ENCODE measurements at places on chromosomes 3 and 15. TPM values are rescaled to one million over a fixed set of nuclear protein-coding genes. Genes with fewer than 3 reads are reported as not detected.

The SLC2A2 gene
- not detected for total RNA-seq

The MESP1 gene
- 4.7 TPM for total RNA-seq

The FGF12 gene
- total RNA-seq, result 1.5 TPM

The TEX9 gene
- total RNA-seq, result 14.6 TPM

The LYZL4 gene
- not detected for total RNA-seq

The RBPMS2 gene
- not detected for total RNA-seq

The RETNLB gene
- not detected for total RNA-seq

DNA sequence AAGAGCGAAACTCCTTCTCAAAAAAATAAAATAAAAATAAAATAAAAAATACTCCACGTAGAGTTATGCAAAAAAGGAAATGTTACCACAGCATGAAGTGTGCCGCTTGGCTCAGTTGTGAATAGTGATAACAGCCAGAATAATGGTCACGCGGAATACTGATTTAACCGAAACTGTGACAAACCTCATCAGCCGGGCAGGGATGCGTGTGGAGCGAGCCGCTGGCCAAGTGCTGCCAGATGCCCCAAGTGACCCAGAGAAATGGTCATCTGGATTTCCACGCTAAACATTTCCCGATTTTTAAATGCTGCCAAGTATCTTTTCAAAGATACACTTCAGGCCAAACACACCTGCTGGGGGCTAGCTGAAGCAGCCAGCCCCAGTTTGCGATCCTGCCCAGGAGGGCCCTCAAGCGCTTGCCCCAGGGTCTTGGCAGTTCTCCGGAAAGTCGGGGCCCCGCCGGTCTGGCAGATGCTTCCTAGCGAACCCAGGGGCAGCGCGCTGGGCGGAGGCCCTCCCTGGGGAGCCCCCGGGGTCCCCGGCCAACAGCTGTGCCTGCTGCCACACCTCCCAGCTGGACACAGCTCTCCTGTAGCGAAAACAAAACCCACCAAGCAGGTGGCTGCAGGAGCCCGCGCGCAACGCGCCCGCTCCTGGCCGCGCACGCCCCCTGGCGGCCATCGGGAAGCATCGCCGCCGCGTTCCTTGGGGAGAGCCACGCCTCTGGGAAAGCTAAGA lies 35.1 kb downstream of the CMTM6 start:
- DNase-seq, result peak; percentile 67

DNA sequence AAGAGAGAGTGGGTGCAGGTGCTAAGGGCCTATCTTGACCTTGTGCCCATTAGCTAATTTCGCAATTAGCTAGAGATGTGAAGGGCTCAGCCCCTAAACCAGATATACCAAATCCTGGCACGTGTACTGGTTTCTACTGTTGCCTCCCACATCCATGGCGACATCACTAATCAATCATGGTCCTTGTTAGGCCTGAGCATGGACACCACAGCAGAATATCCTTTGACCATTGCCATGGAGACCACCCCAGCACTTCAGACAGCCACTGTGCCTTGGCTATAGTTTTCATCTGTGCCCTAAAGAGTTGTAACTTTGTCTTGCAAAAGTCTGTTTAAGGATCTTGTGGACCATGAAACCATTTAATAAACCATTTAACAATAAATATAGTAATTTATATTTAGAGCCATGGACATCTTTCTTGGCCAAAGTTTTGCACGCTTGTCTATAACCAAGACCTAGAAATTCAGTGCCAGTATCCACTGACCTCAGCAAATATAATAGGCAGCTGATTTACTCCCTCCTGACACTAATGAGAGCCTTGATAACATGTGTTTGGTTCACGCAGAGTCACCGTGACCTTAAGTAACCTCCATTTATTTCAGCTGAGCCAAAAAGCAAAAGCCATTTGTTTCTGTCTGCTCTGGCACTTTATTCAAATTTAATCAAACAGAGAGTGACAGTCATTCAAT lies 43.4 kb downstream of the COLQ start:
- no peak for DNase-seq

DNA sequence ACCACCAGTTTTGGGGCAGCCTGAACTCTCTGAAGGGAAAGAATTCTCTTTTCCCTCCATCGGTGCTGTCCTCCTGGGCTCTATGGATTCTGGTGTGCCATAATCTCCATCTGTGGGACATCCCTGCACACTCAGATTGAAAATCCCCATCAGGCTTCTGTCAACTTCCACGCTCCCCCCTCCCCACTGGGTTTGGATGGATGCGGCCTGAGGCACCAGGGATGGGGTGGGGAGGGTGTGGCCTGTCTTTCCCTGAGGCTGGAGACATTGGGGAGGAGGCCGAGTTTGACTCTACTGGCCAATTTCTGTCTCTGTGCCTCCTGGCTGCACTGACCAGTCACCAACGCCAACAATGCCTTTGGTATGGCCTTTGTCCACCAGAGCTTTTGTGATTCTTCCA lies 16.3 kb upstream of the FBLN2 start:
- no peak for DNase-seq

GRCh38 chr3:45381168-45381852 lies 7.1 kb upstream of the LARS2 start:
- DNase-seq, result no peak

GRCh38 chr15:90071220-90071807 lies 31.0 kb downstream of the IDH2 start:
- peak; percentile 48 for DNase-seq

- no peak for DNase-seq
Observed at GRCh38 chr15:40367371-40367685, 9.3 kb downstream of the DISP2 start.

- no peak for DNase-seq
Observed at GRCh38 chr15:83102346-83102745, 5.1 kb upstream of the TM6SF1 start.

GRCh38 chr3:76497636-76498035 lies 542.3 kb upstream of the ROBO2 start:
- peak; percentile 47 for DNase-seq

DNA sequence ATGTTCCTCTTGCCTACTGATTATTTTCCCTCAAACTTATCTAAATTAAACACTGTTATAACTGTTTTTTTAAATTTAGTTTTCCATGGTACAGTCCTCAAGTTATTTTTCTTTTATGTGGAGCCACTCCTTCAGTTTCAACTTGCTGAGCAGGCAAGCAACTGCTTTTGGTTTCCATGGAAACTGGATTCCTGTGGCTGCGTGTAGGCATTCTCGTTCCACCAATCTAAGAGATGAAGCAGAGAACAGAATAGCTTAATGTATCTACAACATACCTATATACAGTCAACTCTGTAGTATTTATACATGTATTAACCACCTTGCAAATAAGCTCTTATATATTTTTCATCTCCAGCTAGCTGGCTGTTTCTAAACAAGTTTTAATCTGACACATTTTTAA lies 25.8 kb upstream of the ANXA2 start:
- peak; percentile 76 for DNase-seq

GRCh38 chr3:197183582-197183981 lies 114.8 kb downstream of the DLG1 start:
- no peak for DNase-seq

DNA sequence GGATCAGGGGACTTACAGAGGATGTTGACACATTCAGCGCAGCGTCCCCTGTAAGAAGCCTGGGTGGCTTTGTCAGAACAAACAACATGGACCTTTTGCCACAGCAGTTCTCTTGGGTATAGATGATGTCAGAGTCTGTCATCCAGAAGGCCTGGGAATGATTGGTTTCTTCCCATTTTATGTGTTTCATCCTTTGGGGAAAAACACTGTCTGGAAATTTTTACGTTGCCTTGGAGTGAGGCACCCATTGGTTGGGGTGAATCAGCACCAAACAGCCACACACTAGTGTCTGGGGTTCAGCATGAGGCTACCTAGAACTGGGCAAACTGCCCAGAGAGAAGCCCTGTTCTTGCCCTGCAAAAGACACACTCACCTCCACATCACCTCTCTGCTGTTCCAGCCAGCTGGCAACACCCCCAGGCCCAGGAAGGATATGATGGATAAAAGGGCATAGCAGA lies 123.0 kb downstream of the FAM43A start:
- DNase-seq, result no peak

- DNase-seq, result no peak
Observed at GRCh38 chr15:72196409-72197040, 1.1 kb downstream of the GRAMD2A start.

GRCh38 chr3:122921791-122922651 lies 105.5 kb downstream of the SEMA5B start:
- no peak for DNase-seq

DNA sequence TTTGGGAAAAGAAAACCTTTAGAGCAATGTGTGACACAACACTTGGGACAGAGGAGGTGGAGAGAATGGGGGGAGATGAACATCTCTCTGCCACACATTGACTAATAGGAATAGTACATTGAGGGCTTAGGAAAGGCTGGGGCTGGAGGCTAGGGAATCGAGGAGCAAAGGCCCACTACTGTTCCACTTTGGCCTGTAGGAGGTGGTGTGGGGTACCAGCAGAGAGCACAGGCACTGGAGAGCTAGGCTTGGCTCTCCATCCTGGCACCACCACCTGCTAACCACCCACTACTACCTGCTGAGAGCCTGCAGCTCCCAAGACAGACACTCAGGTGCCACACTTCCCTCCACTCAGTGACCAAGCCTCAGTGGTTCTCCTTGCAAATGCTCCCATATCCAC lies 19.4 kb downstream of the CCDC32 start:
- no peak for DNase-seq

- peak; percentile 46 for DNase-seq
Observed at GRCh38 chr3:50572158-50572557, 2.8 kb downstream of the HEMK1 start.

DNA sequence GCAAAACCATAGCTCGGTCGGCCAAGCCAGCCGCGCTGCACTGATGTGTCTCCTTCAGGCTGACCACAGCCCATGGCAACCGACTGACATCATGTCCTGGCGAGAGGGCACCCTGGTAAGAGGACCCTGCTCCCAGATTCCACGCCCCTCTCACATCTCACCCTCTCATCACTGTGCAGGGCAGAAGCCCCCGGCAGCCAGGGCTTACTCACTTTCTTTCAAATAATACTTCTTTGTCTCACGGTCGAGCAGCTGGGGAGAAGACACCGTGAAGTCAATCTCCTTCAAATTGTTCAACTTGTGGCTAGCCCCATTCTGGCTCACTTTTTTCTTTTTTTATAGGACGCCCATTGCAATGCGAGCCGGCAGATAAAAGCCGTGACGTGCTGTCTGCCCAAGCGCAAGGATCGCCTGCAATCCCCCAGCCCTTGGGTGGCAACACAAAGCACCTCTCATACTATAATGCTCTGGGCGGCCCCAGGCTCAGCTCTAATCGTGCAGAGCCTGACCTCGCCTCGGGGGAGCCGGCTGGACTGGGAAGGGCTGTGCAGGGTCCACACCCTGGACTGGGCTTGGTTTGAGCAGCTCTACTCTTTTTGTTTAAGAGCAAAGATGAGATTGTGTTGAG lies 33.6 kb downstream of the VGLL4 start:
- no peak for DNase-seq

DNA sequence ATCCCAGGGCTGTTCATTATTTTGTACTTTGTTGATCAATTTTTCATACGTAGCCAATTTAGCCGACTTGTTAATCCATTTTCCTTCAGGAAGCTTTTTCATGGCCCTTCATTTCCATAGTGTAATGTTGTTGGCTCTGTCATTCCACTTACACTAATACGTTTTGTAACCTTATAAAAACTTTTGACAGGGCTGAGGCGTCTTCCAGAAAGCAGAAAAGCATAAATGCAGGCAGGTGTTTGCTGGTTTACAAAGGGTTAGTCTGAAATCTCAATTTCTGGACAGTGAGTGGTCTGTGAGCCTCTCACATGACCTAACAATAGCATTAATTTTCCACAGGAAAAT lies 444.0 kb downstream of the OTOL1 start:
- DNase-seq, result no peak

DNA sequence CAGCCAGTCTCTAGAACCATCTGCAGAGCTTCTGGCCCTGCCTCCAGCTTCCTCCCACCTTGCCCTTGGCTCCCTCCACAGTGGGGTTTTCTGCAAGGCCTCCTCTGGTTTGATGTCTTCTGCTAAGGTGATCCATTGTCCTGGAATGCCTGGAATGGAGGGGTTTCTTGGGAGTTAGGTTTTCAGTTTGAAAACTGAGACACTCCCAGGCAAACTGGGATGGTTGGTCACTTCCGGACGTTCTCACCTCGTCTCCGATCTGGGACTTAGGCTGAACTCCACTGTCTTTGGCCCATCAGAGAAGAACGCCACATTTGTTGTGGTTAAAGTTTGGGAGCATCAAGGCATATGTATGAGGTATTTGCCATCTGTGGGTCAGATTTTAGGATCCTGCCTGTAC lies 77.4 kb upstream of the KLHL25 start:
- no peak for DNase-seq

GRCh38 chr15:73573572-73573971 lies 59.6 kb downstream of the NPTN start:
- no peak for DNase-seq

- DNase-seq, result peak; percentile 95
Observed at GRCh38 chr15:90234096-90234988, at the start of gene GDPGP1. TSS of gene GDPGP1 (plus strand) at chr15:90234209. CDS start at chr15:90240909, 6,700 bp downstream.

GRCh38 chr3:177904621-177905020 lies 631.6 kb upstream of the KCNMB2 start:
- DNase-seq, result no peak

GRCh38 chr15:89043031-89044002 lies 44.9 kb upstream of the ABHD2 start:
- DNase-seq, result no peak

All from Caki2 (cell line).